ENCODE measurements at places on chromosomes 1 and 21. TPM values are rescaled to one million over a fixed set of nuclear protein-coding genes. Genes with fewer than 3 reads are reported as not detected.

TMEM9 gene
- total RNA-seq = 44.6 TPM

PLEKHA6 gene
- 11.5 TPM for total RNA-seq

MEGF6 gene
- 47.4 TPM for total RNA-seq

DNA sequence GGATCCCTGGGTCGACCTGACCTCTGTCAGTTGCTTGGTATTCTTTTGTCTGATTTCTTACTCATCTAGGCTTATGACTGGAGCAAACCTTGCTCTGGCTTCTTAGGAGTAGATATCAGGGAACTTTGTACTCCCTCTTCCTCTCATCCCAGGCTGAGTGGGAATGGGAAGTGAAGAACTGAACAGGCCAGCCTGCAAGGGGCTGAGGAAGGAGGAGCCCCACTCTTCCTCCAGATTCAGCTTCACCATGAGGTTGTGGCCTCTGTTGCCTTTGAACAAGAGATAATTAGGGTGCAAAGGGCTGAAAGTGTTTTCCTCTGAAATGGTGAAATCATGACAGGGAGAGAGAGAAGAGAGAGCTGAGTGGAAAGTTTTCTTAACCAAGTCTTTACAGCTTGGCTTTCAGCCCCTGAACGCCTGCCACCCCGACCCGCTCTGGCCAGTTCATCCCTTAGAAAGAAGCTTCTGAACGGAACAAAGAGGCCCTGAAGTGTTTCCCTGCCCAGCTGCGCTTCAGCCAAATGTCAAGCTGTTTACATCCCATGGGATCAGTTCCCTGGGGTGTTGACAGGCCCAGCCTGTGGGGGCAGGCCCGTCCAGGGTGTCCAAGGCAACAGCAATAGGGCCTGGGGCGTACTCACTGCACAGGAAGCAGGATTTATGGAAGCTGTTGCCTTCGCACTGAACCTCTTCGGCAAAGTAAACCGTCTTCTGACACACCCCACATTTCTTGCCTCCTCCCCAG is 11.2 kb downstream of the CSRP1 start:
- DNase-seq = peak; percentile 86

DNA sequence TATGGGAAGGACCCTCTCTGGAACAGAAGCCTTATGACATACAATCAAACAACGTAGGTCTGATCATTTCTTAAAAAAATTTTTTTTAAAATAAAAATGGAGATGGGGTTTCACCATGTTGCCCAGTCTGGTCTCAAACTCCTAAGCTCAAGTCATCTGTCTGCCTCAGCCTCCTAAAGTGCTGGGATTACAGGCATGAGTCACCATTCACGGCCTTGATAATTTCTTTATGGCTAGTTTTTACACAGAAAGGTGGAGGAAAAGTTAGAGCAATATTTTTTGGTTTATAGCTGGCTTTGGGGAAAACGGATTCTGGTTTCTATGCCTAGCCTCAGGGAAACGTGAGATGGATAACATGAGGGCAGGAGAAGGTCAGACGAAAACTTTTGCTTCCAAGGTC is 70.0 kb upstream of the B3GALT5 start:
- DNase-seq = no peak

PIK3R3 gene
- total RNA-seq = 14.3 TPM

- no peak for DNase-seq
These were observed 89.3 kb downstream of the PEX14 start for GRCh38 chr1:10564063-10564462.

PLA2G4A gene
- 10.6 TPM for total RNA-seq

DNA sequence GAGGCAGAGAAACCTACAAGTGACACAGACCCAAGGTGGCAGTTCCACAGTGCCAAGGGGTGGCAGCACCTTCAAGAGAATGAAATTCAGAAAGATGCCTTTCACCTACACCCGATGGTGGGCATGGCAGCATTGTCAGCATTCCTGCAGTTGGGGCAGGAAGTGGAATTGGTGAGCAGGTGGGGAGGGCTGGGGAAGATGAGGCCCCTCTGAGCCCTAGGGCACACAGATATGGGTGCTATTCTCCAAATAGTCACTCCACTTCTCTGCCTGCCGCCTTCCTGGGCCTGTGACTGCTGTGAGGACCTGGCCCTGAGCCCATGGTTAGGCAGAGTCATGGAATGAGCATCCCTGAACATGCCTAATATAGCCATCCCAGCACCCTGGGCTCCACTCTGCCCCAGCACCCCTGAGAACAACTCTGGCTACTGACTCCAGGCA is 8.3 kb downstream of the SHISA4 start:
- no peak for DNase-seq

- no peak for DNase-seq
These were observed 36.5 kb downstream of the IVNS1ABP start for GRCh38 chr1:185280589-185280988.

RGS4 gene
- total RNA-seq = 59.3 TPM

GRCh38 chr1:15957221-15958095 is 18.4 kb downstream of the ZBTB17 start:
- no peak for DNase-seq

GRCh38 chr21:42120101-42120902 is 49.2 kb downstream of the UMODL1 start:
- no peak for DNase-seq

- DNase-seq = no peak
These were observed 54.5 kb downstream of the ATP1B1 start for GRCh38 chr1:169160845-169161495.

DNA sequence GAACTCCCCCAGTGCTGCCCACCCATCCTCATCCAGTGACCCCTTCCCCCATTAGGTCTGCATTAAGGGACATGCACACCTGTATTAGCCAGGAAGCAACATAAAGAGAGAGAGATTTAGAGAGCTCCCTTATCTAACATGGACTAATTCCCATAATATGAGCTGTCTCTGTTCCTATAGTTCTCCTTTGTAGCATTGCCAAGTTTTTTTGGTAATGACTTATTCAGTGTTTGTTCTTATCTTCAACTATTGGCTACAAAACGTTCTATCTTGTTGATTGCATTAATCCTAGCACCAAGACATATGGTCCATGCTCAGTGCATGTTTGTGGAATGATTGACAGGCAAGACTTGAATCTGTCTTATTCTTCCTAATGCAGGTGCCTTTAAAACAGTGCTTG is 264.0 kb downstream of the ADGRL2 start:
- no peak for DNase-seq

DNA sequence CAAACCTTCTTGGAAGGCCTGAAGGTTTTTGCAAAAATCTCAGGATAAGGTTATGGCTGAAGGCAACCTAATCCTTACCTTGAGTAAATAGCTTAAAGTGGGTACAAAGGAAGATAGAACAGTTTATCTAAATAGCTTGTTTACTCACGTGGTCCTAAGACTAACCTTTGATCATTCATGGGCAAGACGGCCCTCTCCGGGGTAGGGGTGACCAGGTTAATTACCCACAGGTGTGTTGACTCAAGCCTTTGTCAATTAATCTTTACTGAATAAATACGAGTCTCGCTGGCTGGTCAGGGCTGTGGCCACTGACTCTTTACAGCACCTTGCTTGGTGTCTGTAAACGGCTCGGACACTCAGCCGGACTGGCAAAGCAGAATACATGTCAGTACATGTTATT is 10.8 kb downstream of the AADACL4 start:
- no peak for DNase-seq

GRCh38 chr1:85326336-85326735 is 49.9 kb upstream of the BCL10 start:
- no peak for DNase-seq

HENMT1 gene
- 4.4 TPM for total RNA-seq

DNA sequence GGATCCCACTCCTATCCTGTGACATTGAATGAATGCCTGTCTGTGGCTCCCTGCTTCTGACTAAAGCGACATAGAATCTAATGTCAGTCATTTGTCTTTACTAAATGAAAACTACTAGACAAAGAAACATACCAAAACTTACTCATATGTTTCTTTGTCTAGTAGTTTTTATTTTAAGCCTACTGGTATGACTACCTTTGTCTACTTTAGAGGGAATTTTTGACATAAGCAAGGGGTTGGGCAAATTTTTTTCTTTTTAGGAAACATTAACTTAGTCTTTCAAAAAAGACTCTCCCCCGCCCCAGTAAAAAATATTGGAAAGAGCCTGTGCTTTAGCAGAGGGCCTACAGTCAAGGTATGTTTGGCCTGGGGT is 4.9 kb downstream of the NEK7 start:
- DNase-seq = no peak

TAS1R1 gene
- not detected for total RNA-seq

METTL13 gene
- 26.5 TPM for total RNA-seq

DNA sequence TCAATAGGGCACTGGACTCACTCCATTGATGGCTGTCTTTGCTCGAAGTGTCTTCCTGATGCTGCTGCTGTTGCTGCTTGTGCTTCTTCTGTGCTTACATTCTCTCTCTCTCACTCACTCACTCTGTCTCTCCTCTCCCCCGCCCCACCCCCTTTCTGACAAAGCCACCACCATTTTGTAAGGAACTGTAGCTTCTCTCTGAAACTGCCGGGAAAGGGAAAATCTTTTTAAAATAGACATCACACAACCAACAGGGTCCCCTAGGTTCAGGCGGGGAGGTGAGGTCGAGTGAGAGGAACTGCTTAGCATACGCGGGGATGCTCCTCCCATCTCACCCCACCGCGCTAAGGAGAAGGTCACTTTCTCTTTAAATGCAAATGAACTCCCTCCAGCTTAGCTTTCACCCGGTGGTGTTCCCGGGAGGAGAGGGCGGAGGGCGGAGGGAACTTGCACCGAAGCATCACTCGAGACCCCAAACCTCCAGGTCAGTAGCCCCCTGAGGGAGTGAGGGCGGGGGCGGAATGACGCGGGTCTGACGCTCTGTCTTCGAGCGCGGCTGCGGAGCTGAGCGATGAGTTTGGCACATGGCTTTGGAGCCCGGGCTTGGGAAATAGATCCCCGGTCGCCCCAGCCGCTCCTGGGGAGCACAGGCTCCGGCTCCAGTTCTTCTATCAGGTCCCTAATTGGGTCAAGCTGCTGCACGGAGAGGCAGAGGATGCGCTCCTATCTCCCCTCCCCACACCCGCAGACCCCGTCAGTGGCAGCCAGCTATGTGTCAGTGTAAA is at the start of gene CCDC28B:
Gene CCDC28B (plus strand): TSS at position 370 of the 785 bp plus-strand sequence. CDS start 1,341 bp downstream, outside the sequence.
- DNase-seq = peak; percentile 66

DNA sequence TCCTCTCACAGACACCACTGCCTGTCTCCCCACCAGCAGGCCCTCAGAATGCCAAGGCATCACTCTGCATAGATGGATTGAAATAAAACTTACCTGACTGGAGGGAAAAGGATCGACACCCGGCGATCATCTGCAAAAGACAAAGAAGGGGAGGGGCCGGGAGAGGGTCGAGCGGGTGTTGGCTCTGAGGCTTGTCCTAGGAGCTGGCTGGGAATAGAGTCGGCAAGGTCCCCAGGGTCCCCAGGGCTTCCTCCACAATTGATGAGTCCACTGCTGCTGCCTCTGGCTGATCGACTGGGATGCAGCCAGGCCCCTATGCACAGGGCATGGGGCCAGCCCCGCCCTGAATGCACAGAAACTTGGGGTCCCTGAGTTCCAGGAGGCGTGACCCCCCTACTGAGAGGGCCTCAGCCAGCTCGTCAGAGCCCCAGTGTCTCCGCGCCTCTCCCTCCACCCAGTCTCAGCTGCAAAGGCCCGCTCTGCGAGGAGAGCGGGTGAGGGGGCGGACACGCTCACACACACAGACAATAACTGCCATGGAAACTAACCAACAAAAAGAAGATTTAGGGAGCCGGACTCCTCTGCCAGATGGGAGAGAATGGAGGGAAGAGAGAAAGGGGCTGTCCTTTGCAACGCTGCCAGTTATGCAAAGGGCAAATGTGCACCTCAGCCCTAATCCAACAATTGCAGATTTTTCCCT is at the start of gene KLHDC8A:
Gene KLHDC8A (minus strand): TSS at position 483 of the 700 bp plus-strand sequence. CDS start 13,318 bp downstream, outside the sequence.
- no peak for DNase-seq

DNA sequence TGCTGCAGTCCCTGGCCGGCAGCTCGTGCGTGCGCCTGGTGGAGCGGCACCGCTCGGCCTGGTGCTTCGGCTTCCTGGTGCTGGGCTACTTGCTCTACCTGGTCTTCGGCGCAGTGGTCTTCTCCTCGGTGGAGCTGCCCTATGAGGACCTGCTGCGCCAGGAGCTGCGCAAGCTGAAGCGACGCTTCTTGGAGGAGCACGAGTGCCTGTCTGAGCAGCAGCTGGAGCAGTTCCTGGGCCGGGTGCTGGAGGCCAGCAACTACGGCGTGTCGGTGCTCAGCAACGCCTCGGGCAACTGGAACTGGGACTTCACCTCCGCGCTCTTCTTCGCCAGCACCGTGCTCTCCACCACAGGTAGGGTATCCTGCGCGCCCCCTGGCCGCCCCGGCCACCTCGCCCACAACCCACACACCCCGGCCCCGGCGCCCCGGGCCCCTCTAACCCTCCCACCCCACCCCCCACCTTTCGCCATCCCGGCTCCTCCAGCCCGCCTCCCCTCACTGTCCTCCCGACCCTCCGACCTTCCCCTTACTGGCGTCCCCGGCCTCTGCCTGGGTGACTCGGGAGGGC is 352 bp downstream of the KCNK1 start:
- peak; percentile 7 for DNase-seq

DNA sequence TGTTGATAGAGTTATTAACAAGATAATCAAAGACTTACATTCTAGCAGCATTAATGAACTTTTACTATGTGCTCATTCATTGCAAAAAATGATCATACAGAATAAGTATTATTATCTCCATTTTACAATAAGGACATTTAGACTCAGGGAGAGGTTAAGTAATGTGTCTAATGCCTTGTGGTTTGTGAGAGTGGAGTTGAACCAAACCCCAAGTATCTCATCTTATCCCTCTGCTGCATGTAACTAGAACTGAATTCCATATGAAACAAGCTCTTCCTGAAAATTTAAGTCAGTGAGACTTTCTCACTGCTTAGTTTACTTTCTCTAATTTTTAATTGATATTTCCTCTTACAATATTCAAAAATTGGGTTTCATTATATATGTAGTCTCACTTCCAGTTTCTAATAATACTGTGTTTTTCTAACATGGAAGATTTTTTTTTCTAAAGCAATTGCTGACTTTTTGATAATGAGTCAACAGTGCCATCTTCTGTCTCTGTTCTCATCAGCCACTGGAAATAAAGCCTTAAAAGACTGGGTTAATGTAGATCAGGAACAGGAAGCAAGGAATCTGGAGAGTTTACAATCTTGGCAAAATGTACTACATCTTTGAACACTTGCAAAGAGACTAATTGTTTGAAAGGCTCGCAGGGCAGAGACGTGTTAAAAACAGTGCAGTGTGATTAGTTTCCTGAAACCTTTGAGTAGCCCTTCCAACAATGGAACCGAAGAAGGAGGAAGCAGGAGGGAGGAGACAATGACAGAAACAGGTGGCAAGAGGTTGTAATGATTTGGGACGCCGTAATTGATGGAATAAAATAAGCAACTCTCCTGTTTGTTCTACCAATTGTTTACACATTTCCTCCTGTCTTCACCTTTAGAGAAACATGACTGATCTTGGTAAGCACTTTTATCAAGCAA is 567.6 kb downstream of the MRPL39 start:
- no peak for DNase-seq

ZBTB8OS gene
- total RNA-seq = 41.9 TPM

DNA sequence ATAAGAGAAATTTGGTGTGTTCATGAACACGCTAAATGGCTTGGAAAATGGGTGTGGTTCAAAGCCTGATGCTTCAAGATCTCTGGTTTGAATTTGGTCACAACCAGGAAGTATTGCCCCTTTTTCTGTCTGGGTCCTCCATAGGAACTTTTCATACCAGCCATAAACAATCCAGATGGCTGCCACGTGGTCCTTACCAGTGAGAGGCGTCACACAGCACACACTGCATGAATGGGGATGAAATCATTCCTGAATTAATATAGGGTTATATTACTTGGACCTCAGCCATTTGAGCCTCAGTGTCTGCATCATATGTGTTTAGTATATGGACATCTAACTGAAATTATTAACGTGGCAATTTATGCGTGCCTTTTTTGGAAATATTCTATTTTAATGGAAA is 64.0 kb downstream of the PRRX1 start:
- DNase-seq = no peak
